Stimulated activated CD8-positive, alpha-beta memory T cell treated with anti-CD3 and anti-CD28 coated beads, Interleukin-15, amount 100 ng/mL, for 4 hours (primary cell): ENCODE measurements at places on chromosomes 13 and 19.

DNA sequence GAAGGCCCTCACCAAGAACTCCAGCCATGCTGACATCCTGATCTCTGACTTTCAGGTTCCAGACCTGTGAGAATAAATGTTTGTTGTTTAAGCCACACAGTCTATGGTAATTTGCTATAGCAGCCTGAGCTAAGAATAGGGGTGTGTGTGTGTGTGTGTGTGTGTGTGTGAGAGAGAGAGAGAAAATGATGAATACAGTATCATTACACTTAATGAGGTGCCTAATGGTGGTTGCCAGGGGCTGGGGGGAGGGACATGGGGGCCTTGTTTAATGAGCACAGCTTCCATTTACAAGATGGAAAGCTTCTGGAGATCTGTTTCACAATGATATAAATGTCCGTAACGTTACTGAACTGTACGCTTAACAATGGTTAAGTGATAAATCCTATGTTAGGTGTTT lies 53.8 kb upstream of the LATS2 start:
- no peak for DNase-seq

DNA sequence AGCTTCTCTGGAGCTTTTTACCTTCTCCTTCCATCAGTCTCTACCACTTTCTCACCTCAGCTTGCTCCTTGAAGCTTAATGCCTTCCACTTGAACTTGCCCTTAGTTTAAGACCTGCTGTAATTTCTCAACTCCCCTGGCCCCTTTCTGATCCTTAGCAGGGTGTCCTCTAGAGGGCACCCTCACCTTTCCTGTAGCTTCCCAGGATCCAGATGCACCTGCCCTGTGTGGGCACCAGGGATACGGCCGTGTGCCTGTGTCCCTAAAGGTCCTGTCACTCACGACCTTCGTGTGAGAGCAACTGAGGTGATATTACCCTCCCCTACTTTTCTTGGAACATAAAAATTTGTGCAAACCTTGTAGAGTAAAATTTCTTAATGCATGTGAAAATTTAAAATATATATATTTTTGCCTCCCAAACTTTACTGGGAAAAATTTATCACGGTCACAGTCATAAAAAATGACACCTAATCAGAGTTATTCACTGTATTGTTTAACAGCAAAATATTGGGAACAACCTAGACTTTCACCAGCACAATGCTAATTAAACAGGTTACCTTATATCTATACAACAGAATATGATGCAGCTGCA lies 46.4 kb downstream of the PSG3 start:
- no peak for DNase-seq

- no peak for DNase-seq
Observed at GRCh38 chr13:30696278-30697176, 38.8 kb upstream of the ALOX5AP start.

DNA sequence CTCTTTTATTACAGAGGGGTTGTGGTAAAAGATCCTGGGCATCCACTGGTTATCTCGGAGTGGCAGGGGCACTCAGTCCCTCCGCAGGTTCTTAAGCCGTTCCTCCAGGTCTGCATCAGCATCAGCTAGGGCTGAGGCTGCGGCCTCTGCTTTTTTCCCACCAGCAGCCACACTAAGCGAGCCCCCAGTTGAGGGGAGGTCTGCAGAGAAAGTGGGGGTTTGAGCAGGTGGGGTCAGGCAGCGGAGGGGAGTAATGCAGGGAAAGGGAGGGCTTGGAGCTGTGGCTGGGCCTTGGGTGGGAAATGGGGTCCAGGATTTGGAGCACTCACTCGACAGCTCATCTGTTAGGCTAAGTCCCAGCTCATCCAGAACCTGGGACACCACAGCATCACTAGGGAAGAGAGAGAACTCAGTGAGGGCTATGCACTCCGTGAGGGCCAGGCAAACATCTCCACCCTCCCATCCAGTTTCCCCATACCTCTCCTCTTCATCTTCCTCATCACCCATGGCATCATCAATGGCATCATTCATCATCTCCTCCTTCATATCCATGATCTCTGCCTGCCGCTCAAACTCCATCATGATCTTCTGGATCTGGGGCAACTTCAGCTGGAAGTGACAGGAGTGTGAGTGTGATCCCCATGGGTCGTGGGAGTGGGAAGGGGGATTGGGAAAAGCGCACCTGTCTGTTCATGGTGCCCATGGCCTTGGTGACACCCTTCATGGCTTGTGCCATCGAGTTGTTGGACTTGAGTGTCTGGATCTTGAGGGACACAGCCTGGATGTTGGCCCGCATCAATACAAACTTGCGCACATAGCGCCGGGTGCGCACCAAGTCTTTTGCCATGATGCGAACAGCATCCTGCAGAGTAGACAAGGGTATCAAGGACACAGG lies 3.1 kb downstream of the CHMP2A start:
- no peak for DNase-seq

GRCh38 chr13:26653310-26653709 lies 95.8 kb downstream of the WASF3 start:
- no peak for DNase-seq

DNA sequence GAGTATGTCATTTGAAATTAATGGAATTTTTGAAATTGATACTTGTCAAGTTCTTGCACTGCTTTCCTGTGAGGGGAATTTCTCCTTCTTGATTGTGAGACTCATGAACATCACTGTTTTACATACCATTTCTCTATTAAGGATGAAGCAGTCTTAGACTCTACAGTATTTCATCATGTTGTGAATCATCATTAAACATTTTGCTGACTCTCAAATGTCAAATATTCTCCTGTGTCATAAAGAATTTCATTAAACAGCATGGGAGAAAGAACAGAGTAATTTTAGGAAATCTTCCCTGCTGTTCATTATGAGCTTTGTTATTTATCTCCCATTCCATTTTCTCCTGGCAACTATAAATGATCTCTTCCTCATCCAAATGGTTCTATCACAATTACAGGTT lies 729.0 kb downstream of the PCDH9 start:
- no peak for DNase-seq

DNA sequence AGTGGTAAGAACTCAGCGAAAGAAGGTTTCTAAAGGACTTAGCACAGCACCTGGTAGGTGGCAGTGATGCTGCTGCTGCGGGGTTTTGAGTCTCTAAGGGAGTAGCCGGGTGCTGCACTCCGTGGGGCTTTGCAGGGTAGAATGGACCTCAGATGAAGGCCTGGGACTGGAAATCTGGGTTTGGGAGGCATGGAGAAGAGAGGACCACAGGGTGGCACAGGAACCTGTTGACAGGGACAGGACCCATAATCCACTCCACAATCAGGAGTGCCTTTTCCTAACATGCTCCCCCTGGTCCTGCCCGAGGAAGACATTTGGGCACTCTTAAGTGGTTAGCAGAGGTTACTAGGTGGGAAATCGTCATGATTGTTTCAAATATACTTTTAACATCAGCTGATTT lies 29.8 kb downstream of the TDRD12 start:
- DNase-seq: no peak

GRCh38 chr13:54175466-54175865 lies 1146.9 kb downstream of the OLFM4 start:
- DNase-seq: no peak

DNA sequence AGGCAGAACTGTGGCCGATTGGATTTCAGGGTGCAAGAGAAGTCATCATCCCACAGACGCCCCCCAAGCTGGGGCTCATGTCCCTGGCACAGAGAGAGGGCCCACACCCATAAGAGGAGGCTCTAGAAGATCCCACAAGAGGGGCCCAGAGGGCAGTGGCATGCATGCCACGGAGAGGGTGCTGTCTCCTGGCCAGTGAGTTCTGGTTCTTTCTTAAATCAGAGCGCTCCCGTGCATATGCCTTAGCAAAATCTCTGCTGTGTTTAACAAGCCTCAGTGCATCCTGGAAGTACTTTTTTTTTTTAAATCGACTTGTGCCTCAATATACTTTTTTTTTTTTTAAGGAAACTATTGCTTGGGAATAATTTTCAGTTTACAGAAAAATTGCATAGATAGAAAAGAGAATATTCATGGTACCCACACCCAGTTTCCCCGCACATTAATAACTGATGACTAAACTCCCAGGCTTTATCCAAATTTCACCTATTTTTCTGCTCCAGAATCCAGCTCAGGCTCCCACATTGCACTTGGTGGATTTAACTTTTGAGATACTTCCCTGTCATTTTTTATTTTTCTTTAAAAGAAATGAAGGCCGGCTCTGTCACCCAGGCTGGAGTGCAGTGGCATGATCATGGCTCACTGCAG lies 59.1 kb downstream of the PEX11G start:
- no peak for DNase-seq

GRCh38 chr13:29925457-29926097 lies 75.2 kb upstream of the UBL3 start:
- DNase-seq: no peak

DNA sequence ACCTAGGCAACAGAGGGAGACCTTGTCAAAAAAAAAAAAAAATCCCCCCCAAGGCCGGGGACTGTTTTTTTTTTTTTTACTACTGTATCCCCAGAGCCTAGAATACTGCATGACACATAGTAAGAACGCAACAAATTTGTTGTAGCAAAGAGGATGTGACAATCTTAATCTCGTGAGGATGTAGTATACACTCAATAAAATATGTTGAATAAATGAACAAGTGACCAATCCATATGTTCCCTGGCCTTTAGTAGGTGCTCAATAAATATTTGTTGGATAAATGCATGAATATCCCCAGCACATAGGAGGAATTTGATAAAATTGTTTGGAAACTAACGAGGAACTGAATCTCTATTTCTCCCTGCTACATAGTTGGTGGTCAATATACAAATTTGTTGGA lies 75.7 kb downstream of the MAP4K1 start:
- DNase-seq: no peak

- DNase-seq: no peak
Observed at GRCh38 chr13:112896736-112897602, 72.0 kb upstream of the MCF2L start.

DNA sequence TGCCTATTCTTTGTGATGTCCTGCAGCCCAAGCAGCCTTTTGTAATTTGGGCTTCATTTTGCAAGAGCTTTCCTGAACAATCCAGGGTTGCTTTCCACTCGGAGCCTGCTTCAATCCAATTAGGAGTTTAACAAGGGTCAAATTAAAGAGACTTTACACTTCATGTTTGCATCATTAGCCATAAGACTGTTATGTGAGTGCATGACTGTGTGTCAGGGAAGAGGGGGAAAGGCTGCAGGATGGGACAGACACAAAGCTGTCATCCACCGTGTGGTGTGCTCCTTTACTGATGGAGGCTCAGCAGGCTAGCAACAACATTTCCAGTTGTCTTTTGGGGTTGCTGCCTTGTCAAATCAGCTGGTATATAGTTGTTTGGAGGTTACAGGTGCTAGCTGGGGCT lies 23.7 kb upstream of the MAB21L1 start:
- no peak for DNase-seq

DNA sequence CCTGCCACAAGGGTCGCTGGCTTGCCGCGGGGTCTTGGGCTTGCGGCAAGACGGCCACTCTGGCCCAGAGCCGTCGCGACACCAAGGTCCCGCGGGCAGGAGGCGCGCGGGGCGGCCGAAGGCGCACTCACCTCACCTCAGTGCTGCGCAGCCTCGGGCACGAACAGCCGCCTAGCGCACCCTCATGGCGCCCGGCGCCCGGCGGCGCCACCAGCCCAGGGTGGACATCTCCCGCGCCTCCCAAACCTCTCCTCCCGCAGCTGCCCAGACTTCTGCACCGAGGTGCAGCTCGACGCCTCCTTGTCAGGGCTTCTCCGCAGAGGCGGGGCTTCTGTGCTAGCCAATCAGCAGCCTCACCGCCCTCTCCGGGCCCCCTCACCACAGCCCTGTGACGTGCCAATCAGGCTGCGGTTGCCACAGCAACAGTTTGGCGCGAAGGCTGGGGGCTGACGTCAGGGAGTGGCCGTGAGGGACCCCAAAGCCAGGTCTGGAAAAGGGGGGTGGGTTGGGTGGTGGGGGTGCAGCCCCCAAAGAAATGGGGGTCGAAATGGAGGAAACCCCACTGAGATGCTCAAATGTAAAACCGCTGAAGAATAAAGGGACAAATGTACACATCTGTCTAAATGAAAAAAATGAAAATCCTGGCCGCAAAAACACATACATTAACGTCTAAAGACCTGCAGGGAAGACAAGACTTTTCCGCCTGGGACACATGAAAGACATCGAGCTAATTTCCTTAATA lies at the start of the genes PEG3 and ZIM2:
PEG3 (minus strand) TSS at position 276 of the 742 bp plus-strand sequence. CDS start 16,071 bp downstream, outside the sequence.
ZIM2 (minus strand) TSS at position 276 of the 742 bp plus-strand sequence. CDS start 16,449 bp downstream, outside the sequence.
- DNase-seq: no peak

DNA sequence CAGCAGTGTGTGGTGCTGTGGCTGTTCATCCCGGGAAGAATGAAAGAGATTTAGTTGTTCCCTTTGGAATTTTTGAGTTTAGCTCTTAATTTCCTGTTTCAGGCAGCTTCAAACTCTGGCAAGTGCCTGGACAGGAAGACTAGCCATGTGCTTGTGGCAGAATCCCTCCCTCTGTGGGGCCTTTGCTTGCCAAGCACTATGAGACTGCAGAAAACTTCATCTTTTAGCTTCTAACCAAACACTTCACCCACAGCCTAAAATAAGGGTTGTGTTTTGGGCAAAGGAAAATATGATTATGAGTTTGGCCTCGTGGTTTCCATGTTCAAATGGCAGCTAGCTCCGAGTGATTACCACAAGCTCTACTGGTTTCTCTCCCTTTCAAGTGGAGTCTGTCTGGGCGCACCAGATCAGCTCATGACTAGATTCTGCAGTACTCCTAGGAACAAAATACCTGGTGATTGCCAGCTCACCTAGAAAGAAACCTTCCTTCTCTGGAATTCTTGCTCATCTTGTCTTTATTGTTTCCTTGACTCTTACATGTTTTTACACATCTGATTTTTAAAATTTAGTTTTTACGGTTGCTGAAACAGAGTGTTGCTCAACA lies 707.5 kb downstream of the SLITRK6 start:
- DNase-seq: no peak

GRCh38 chr13:33014291-33014690 lies 1.9 kb upstream of the KL start:
- DNase-seq: no peak

GRCh38 chr19:10407096-10407495 lies 3.8 kb upstream of the CDC37 start:
- DNase-seq: no peak

- no peak for DNase-seq
Observed at GRCh38 chr19:12788682-12789097, 2.6 kb upstream of the JUNB start.

DNA sequence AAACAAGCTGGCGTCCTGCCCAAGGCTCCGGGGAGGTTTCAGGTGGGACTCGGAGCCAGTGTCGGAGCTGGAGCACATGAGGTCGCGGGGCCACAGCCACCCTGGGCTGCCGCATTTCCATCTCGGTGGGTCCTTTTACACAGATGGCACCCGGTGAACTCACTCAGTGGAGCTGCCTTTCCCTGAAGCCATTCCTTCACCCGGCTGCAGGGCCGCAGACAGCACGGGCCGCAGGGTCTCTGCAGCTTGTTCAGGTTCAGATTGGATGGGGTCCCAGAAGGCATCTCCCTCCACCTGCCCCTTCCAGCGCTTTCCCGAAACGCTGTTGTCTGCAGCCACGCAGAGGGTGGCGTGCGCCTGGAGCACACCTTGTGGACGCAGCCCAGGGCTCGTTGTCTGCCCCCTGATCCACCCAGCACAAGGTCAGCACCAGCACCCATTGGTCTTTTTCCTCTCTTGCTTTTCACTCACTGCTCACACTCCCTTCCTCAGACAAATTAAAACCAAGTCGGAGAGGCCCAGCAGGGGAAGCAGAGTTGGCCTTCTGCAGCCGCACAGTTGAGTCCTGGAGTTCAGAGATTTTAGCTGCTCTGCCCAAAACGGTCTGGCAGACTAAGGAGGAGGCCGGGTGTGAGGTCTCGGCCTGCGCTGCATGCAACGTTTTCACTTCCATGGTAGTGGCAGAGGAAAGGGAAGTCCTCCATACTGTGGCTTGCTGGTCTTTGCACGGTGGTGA lies 18.1 kb downstream of the MCF2L start:
- no peak for DNase-seq

- DNase-seq: no peak
Observed at GRCh38 chr13:92547266-92547665, 679.3 kb upstream of the GPC6 start.
